Astrocyte (in vitro differentiated cells and primary cell): ENCODE measurements at places on chromosomes 1 and 21.

DNA sequence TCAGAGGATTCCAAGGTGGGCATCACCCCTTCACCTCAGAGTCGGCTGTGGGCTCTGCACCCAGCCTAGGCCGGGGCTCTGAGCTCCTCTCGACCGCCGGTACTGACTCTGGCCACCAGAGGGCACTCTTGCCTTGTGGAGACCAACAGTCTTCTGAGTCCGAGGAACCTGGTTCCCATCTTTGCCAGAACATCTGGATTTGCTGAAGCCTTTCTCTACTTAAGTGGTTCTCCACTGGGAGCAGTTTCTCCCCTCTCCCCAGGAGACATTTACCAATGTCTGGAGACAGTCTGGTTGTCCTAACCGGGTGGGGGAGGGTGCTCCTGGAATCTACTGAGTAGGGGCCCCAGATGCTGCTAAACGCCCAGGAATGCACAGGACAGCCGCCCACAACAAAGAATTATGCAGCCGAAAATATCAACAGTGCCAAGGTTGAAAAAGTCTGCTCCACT lies 9.4 kb downstream of the ETV3L start:
- DNase-seq: peak; percentile 69

GRCh38 chr1:109256085-109256484 lies 6.7 kb downstream of the CELSR2 start:
- no peak for DNase-seq

DNA sequence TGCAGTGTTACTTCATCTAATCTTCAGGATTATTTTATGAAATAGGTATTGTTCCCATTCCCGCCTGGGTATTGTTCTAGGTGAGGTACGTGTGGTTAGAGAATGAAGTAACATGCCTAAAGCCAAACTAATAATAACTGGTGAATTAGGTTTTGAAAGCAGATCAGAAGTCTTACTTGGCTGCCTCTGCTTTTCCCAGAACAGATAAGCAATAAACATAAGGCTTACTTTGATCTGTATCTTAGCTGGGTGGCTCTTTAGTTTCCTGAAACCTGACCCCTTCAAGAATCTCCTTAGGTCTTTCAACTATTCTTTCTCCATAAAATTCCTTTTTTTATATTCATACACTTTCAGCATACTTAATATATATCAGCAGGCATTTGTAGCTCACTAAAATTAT lies 65.3 kb downstream of the VAV3 start:
- DNase-seq: no peak

DNA sequence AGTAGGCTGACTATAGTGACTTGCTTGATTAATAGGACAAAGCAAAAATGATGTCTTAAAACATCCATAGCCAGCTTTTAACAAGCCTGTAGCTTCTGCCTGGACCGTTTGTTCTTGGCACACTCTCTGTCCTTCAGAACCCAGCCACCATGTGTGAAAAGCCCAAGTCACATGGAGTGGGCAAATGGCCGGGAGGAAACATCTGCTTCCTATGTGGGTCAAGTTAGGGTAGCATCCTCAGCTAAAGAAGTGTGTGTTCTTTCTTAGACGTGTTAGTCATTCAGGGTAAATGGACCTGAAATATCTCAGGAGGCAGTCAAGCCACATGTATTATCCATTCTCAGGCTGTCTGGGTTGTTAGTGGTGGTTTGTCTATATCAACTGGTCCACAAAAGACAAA lies 23.4 kb downstream of the RD3 start:
- DNase-seq: no peak

DNA sequence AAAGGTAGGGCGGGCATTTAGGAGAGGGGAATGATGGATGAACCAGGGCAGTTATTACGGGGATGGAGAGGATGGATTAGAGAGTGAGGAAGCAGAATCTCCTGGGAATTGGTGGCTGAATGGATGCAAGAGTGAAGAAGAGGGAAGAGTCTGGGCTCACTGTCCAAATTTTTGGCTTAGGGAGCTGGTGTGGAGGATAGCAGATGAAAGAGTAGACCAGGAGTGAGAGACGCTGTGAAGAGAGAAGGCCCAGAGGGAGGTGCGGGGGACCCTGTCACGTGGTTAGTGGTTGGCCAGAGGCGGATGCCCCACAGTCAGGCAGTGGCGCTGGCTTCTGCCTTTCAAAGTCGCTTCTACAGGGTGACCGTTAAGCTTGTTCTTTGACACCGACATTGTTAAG lies 78.4 kb downstream of the PEX14 start:
- DNase-seq: no peak

GRCh38 chr1:113303267-113303666 lies 87.0 kb upstream of the MAGI3 start:
- no peak for DNase-seq

GRCh38 chr1:229119161-229119560 lies 151.8 kb upstream of the RAB4A start:
- no peak for DNase-seq

GRCh38 chr1:232550007-232550406 lies 79.9 kb downstream of the SIPA1L2 start:
- no peak for DNase-seq

DNA sequence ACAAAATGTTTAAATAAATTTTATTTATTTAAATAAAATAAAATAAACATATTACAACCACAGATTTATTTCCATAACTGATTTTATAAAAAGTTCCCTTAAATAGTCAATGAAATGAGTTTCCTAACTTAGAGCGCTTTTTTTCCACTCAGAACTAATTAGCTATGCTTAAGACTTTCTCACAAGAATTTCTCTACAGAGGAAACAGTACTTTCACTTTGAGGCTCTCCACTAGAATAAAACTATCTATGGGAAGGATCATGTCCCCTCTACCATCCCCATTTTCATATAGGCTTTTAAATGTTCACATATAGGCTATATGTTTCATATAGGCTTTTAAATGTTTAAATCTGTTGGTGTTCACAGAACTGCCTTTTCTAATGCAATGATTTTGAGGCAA lies 40.0 kb upstream of the DPH5 start:
- no peak for DNase-seq

- DNase-seq: no peak
Measured at GRCh38 chr1:41776891-41777441, 141.8 kb downstream of the HIVEP3 start.

DNA sequence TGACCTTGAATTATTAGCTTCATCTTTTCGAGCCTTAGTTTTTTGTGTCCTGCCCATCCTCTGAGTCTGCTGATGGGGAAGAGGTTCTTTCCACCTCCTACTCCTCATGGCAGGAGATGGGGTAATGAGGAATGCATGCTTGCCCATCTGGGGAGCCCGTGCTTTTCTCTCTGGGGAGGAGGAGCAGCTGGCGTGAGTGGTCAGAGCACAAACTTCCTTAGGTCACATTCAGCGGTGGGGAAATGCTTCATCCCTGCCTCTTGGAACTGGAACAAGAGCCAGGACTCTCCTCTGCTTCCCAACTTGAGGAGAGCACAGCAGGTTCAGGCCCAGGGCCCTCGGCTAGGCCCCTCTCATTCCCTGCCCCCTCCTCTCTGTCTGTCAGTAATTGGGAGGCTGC lies 155.0 kb downstream of the PCNX2 start:
- no peak for DNase-seq

GRCh38 chr1:21625390-21626190 lies 43.6 kb downstream of the RAP1GAP start:
- DNase-seq: no peak

DNA sequence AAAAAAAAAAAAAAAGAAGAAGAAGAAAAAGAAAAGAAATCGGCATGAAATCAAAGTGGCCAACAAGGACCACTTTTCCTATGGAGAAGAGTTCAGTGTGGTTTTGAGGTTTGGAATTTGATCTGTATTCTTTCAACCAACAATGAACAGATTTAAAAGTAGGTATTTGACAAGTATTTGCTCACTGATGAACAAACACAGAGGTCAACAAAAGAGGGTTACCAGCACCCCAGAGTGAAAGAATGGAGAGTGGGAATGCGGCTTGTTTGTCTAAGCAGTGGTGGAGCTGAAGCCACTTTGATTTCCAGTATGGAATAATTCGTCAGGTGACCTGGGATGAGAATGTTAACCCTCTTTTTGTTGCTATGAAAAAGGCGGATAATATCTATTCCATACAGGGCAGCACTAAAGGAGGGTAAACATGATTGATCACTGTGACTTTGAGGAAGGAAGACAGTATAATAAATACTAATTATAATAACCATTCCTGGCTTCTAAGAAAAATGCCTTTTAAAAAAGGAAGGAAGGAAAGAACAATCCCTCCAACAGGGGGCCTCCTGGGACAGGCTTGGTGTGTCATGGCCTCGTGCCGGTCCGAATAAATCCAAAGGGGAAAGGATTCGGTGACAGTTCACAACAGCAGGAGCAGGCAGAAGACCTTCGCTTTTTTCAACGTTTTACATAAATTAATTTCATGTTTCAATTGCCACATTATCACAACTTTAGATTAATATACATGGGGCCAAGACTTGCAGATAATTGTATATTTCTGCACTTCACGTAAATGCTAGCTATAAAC lies 37.2 kb upstream of the SIM2 start:
- DNase-seq: no peak

GRCh38 chr1:169371404-169371803 lies 3.4 kb downstream of the BLZF1 start:
- no peak for DNase-seq

DNA sequence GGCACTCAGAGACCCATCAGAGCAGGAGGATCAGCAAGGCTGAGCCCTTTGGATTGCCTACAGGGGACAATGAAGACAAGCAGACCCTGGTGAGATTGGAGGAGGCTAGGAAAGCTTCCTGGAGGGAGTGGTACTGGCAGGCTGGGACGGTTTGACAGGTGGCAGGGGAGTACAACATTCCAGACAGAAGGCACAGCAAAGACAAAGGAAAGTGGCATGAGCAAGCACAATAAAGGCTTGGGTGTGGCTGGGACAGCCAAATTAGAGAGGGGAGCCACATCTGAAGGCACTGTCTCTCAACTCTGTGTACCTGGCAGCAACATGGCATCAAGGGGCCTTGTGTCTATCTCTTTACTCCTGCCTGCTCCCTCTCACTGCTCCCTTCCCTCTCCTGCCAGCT lies 38.2 kb downstream of the DMAP1 start:
- DNase-seq: no peak

GRCh38 chr21:35625576-35625975 lies 434.8 kb downstream of the SETD4 start:
- DNase-seq: no peak

DNA sequence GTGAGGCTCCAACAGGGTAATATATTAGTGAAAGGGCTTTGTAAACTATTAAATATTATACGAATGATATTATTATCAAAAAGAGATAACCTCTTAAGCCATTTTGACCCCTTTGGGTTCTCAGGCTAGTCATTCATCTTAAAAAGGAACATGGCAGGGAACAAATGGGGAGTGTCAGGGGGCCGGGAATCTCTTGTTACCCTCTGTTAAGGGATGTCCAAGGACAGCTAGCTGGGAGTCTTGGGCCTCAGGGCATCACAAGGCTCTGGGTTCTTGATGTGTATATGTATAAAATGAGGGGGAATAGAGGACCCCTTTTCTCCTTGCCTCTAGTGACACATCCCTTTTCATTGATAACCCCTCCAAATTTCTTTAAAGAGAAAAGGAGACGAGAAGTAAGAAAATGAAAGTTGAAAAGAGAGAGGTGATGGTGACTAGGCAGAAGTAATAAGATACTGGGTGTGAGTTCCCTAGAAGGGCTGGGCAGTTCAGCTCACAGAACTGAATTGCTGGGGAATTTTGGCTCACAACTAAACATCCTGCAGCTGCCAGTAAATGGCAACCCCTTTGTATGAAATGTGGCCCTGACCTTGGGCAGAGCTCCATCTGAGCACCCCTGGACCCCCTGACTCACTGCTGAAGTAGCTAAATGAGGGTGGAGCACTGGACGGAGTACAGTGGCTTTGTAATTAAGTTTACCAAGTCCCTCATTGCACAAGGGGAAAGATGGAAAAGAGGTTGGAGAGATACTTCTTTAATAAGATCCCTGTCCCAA lies 20.0 kb upstream of the ZNF326 start:
- peak; percentile 86 for DNase-seq

- no peak for DNase-seq
Measured at GRCh38 chr1:212567638-212568037, 40.9 kb upstream of the ATF3 start.
